ENCODE measurements at places on chromosomes 1 and 21.

DNA sequence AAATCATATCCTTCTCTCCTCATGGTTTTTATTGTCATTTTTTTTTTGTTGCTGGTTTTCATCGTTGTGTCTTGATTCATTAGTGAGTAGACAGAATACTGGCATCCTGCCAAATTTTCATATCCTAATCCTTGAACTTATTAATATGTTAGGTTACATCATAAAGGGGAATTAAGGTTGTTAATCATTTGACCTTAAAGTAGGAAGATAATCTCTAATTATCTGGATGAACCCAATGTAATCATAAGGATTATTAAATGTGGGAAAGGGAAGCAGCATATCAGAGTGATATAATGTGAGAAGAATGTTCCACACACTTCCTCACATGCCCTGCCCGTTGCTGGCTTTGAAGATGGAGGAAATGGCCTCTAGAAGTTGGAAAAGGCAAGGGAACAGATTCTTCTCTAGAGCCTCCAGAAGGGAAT lies 299.7 kb downstream of the HMCN1 start:
- DNase-seq = no peak

GRCh38 chr1:5348732-5349465 lies 643.3 kb downstream of the NPHP4 start:
- no peak for DNase-seq

GRCh38 chr1:192516776-192517297 lies 58.7 kb upstream of the RGS1 start:
- no peak for DNase-seq

- DNase-seq = peak; percentile 9
Measured at GRCh38 chr1:204268101-204268500, 54.3 kb upstream of the GOLT1A start.

DNA sequence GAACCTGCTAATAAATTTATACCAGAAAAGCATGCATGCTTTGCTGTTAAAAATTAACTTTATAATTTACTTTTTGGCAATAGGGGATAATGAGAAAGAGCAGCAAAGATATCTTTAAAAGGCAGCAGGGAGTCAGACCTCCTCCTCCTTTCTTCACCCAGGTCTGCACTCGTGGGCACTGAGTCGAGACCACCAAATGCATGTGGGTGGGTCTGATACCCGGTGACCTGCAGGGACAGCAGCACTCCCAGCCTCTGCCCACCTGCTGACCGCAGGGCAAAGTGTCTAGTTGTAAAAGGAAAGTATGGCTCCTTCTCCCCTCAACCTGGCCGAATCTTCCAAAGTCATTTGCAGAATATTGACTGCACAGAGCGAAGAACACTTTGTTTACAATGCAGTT lies 43.7 kb upstream of the KIF26B start:
- no peak for DNase-seq

- no peak for DNase-seq
Measured at GRCh38 chr1:232300466-232300865, 329.5 kb downstream of the SIPA1L2 start.

DNA sequence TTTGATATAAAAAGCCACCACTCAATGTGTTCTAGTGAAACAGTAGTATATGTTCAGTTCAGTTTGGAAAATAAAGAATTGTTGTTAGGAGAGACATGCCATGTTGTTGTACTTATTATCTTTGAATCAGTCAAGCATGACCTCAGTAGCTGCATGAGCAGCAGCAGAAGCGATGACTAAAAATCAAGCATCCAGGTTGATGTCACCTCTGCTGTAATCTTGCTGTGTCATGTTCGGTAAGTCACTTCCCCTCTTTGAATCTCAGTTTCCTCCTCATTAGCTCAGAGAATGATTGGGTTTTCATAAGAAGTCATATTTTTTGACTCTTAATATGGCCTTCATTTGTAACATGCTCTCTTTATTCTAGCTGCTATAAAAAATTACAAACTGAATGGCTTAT lies 428.4 kb upstream of the B3GALT2 start:
- no peak for DNase-seq

GRCh38 chr21:37159053-37159776 lies 86.2 kb downstream of the TTC3 start:
- DNase-seq = no peak

DNA sequence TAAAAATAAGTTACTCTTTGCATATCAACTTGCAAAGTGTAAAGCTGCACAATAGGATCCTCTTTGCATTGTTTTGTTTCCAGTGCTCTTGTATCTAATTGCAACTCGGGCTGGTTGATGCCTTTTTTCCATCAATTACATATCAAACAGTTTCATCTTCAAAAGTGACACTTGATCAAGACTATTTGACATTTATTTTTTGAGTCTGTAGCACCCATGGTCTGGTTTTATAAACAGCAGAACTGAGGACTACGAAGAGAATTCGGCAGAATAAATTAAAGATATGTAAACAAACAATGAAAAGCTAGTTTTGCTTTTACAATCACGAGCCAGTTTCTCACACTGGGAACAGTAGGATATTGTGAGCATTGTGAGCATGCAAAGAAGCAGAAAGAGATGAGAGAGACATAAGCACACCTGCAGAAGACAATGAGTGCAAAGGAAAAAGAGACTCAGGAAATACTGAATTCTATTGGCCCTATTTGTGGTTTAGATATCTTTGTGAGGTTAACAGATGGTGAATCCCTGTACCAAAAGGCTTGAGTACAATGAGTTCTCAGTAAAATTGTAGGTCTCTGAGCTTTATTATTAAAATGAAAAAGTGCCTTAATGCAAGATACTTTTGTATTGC lies 45.4 kb downstream of the RPL5 start:
- DNase-seq = peak; percentile 72

DNA sequence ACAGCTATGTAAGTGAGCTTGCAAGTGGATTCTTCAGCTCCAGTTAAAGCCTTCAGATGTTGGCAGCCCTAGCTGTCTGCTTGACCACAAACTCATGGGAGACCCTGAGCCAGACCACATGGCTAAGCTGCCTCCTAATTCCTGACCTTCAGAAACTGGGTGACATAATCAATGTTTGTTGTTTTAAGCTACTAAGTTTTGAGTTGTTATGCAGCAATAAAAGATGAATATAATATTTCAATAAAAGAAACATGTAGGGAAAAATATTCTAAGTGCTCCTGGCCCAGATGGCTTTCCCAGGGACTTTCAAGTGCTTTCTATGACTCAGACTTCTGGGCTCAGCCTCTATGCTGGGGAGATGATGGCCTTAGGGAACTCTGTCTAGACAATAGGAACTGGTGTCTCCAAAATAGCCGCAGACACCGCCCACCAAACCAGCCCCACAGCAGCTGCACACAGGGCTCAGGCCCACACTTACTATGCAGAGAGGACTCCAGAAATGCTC lies 20.3 kb upstream of the AZIN2 start:
- DNase-seq = no peak

DNA sequence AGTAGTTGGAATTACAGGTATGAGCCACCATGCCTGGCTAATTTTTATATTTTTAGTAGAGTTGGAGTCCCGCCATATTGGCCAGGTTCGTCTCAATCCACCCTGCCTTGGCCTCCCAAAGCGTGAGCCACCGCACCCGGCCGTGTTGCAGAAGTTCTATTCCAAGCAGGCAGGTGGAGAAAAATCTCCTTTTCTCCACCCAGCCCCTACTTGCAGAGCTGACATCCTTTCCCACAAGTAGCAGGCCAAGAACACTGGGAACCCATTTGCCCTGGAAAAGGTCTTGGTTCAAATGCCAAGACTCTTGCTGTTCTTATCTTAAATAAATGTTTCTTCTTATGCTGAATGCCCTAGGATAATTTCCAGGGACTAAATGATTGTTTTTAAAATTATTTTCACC lies 17.5 kb downstream of the AGL start:
- DNase-seq = no peak

- no peak for DNase-seq
Measured at GRCh38 chr1:201561195-201561564, 22.3 kb downstream of the NAV1 start.

GRCh38 chr1:19758227-19758830 lies 41.4 kb downstream of the TMCO4 start:
- DNase-seq = no peak

DNA sequence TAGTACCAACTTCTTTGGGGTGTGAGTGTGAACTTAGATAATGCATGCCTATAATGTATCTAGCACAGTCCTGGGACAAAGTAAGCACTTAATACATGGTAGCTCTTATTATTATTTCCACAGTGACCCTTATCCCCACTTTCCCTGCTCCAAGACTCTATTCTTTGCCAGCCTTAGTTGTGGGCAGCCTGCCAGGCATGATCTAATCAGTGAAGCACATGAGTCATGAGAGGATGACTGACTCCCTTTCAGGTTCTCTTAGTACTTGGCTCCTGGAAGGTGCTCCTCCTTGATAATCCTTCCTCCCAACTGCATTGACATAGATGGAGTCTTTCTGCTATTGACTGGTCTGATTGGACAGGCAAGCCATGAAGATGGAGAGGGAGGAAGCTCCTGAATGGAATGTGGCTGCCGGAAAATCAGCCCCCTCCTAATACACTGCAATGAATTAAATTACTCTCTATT lies 17.4 kb upstream of the GNG12 start:
- no peak for DNase-seq

DNA sequence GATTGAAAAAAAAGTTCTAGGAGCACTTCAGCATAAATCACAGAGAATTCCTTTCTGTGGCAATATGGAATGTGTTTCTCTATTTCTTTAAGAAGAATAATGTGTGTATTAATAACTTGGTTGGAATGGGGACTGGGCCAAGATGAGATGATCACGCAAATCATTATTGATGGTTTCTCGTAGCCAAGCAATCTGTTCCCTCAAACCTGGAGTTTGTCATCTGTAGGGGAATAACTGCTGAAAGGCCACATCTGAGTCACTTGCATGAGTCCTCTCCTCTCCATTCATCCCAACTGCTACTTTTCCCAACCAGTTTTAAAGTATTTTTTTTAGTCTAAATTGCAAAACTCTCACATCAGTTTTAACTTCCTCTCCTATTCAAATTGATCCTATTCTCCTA lies 480.4 kb downstream of the PLPP3 start:
- no peak for DNase-seq

DNA sequence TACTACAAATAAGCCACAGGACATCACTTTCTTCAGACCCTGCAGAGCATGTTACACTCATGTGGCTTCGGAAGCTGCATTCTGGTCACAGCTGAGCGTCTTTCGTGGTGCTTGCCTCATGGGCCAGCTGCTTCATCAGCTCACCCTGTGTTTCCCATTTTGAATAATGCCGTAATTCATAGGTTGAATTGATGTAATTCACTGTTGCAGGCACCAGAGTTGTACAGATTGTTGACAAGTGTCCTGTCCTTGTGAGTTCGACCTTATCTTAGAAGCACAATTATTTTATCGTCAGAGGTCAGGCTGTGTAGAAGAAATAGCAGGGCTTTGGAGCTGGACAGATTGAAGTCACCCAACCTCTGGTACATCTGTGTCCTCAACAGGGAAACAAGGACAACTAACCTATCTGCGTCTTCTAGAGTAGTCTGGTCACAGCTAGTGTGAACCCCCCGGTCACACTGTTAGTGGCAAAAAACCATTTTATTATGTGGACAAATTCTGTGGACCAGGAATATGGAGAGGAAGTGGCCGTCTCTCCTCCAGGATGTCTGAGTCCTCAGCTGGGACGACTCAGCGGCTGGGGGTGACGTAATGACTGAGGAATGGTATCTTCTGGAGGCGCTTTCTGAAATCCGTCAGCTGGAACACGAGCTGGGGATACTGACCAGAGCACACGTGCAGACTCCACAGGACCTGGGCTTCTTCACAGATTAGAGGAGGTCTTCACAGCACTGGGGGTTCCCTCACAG lies 17.8 kb downstream of the PKNOX1 start:
- no peak for DNase-seq

DNA sequence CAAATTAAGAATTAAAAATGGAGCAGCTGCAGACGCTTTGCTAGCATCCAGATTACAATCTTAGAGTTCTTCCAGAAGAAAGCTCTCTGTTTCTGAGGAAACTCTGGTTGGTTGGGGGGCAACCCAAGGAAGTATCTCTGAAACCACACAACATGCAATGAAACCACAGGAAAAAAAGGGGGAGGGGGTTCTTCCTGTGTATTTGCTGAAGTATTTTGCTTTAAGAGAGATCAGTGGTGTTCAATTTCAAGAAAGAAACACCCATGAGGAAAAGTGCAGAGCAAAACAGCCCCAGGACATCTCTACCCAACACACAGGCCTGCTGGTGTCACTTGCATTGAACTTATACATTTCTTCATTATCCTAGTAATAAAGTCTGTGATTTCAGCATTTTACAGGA lies 19.7 kb upstream of the TIAM1 start:
- DNase-seq = no peak

GRCh38 chr1:231039161-231040018 lies 664 bp downstream of the FAM89A start:
- no peak for DNase-seq

DNA sequence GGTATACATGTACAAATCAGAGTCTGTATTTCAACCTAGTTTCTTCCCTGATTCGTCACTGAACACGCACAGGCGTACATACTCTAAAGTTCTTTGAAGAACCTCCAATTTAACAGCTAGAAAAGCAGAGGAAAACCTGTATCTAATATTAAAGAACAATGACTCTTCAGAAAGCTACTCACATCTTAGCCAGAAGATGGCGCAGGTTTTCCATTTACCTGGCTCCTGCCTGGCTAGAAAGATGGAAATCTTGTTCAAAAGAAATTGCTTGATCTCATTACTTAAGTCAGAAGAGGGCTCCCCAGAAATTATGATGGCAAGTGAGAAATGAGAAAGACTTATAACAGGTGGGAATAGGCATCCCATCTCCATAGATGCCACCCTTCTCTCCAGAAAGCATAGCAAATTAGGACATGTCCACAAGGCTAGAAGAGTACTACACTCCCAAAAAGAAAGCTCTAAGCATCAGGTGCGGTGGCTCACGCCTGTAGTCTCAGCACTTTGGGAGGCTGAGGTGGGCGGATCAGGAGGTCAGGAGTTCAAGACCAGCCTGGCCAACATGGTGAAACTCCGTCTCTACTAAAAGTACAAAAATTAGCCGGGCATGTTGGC lies 19.0 kb upstream of the L1TD1 start:
- peak; percentile 68 for DNase-seq

GRCh38 chr1:169690489-169690888 lies 20.9 kb downstream of the SELL start:
- no peak for DNase-seq

DNA sequence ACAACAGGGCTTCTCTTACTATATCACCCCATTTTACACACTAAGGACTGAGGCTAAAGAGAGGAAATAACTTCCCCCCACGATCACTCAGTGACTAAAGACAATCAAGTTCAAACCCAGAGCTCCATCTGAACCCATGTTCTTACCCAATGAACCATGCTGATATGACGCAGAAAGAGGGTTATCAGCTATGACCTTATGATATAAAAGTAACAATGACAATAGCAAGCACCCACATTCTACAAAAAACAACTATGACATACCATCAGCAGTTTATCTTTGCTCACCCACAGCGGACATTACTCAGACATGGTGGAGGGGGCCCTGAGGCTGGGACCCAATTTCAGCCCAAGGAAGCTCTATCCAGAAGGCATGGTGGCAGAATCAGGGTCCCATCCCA lies 75.7 kb downstream of the PTPN14 start:
- no peak for DNase-seq

DNA sequence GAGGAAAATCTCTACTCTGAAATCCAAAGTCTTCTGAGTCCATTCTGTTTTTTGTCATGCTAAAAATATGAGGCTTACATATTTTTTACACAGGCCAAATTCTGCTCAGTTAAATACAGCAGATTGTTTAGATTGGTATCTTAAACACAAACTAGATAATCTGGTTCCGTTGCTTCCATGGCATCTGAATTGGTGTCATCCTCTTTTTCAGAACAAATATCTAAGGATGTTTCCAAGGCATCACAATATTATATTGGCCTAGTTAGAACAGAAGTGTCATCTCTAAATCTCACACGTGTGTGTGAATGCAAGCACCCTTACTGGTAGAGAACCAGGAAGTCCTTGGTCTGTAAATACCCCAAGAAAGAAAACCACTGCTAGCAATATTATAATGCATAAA lies 151.2 kb downstream of the NRIP1 start:
- DNase-seq = no peak

Measured in NCI-H526 (cell line).